CD14-positive monocyte (primary cell): ENCODE measurements at places on chromosomes 5 and 9. TPM values are rescaled to one million over a fixed set of nuclear protein-coding genes. Genes with fewer than 3 reads are reported as not detected.

The TMC1 gene
- polyA plus RNA-seq, result 0.55 TPM

DNA sequence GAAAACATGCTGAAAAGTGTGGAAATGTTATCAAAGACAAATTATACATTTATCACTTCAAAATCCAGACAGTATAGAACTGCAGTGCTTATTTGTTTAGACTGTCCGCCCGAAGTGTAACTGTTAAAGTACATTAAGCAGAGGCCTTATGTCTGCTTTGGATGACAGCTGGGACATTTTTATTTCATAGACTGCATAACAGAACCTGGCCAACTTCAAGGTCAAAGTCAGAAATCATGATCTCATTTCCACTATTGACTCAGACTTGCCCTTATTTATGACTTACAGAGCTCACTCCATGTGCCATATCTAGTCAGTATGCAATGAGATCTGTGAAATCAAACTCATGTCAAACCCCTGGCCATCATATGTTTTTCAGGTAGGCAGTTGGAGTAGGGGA lies 87.7 kb downstream of the RAB3C start:
- DNase-seq, result no peak

The ARHGEF39 gene
- 0.42 TPM for polyA plus RNA-seq

GRCh38 chr5:171450423-171451331 lies 31.2 kb downstream of the FGF18 start:
- DNase-seq, result peak; percentile 21

The SLC6A7 gene
- polyA plus RNA-seq, result 0.04 and 0.07 TPM in 2 replicates

DNA sequence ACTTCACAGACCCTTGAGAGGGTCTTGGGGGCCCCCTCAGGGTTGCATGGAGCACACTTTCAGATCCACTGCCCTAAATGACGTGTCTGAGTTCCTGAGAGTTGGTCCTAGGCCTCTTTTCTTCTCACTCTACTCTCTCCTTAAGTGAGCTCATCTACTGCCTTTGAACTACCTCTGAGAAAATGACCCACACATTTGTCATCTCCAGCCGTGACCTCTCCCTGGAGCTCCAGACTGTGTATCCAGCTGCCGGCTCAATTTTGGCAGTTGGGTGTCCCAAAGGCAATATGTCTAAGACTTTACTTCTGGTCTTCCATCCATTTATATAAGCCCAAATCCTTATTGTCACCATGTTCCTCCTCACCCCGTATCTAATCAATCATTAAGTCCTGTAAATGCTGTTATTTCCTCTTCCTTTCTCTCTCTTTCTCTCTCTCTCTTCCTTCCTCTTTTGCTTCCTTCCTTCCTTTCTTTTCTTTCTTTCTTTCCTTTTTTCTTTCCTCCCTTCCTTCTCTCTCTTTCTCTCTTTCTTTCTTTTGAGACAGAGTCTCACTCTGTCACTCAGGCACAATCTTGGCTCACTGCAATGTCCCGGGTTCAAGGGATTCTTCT lies 51.2 kb upstream of the HSPA9 start:
- DNase-seq, result no peak

The LECT2 gene
- polyA plus RNA-seq, result not detected

- peak; percentile 59 for DNase-seq
These were observed 34.3 kb upstream of the MACIR start for GRCh38 chr5:103224118-103224893.

The OTULINL gene
- polyA plus RNA-seq, result 107 TPM

- DNase-seq, result no peak
These were observed 150.1 kb downstream of the SLC28A3 start for GRCh38 chr9:84190411-84190810.

The STKLD1 gene
- polyA plus RNA-seq, result not detected

- no peak for DNase-seq
These were observed 36.4 kb upstream of the F2RL1 start for GRCh38 chr5:76782444-76782843.

DNA sequence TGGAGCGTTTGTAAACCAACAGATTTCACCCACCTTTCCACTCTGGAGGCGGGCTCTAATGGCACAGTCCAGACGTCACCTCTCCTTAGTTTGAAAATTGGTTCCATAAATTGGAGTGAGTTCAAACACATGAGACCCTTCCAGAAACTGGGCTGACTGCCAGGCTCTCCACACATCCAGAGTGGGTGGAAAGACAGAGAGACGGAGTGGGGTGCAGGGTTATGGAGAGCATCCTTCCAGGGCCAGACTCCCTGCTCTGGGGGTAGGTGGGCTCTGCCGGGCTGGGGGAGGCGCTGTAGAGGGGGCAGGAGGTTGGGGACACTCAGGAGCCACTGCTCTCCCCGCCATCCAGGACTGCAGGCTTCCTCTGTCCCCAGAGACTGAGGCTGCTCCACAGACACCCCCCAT lies 104.7 kb upstream of the PHYKPL start:
- no peak for DNase-seq

DNA sequence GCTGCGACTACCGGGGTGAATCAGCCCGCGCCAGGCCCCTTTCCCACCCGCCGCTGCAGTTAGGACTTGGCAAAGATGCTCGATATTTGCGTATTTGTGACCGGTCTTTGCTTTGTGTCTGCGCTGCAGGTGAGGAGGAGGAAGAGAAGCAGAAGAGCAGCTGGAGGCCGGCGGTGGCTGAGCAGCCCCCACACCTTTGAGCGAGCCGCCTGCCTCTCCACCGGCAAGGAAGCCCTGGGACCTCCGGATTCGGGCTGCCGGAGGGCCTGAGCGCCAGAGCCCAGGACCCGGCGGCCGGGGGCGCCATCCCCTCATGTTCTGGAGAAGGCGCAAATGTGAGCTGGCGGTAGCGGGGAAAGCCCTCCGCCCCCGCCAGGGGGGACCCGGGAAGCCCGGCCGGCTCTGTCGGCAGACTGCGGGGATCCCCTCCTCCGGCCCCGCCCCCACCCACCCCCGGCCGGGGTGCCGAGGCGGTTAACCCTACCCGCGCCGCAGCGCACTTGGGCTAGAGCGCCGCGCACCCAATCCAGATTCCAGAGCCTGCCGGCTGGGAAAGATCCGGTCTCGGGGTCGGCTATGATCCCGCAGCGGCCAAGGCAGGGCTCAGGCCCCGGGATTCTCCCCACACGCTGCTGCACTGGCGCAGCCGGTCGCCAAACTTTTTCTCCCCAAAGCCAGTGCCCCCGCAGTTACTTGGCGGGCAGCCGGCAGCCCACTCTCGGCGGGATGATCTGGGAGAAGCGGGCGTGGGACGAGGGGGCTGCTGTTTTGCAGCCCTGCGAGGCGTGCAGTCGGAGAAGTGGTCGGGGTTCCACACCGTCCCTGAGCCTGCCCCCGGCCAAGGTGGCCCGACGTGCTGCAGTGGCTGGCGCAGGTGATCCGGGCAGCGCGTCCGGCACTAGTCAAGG lies 800 bp upstream of the KCNN2 start:
- DNase-seq, result no peak

DNA sequence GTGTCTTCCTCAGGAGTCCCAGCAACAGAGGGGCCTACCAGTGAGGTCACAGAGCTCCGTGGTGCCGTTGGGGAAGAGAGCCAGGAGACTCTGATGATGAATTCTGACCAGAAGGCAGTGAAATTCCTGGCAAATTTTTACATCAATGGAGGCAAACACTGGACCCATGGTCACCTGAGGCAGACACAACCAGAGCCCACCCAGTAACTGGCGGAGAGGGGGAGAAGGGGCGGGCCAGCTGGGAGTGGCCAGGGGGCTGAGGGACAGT lies at the start of gene STPG3:
STPG3 (plus strand) TSS at position 93 of the 268 bp plus-strand sequence; CDS start at position 94, 1 bp downstream.
- DNase-seq, result no peak

The PCDHB15 gene
- polyA plus RNA-seq, result not detected

GRCh38 chr9:81625969-81626368 lies 63.4 kb downstream of the TLE1 start:
- no peak for DNase-seq

The TNIP1 gene
- 105 and 108 TPM in 2 replicates for polyA plus RNA-seq

DNA sequence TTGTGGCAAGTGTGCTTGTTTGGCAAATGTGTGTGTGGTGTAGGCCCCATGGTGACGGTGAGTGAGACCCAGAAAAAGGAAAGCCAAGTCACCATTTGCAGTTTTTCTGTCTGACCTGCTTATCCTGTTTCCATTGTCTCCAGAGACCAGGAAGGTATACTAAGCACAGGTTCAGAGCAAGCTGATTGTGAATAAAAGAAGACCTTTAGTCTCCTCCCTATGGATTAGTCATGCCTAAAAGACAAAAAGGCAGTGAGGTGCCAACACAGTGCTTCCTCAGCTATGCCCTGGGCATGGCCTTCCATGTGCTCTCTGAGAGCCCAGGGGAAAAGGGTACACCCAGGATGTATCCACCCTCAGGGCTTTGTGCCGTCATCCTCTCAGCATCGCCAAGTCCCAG lies 49.2 kb upstream of the SHOC1 start:
- no peak for DNase-seq

DNA sequence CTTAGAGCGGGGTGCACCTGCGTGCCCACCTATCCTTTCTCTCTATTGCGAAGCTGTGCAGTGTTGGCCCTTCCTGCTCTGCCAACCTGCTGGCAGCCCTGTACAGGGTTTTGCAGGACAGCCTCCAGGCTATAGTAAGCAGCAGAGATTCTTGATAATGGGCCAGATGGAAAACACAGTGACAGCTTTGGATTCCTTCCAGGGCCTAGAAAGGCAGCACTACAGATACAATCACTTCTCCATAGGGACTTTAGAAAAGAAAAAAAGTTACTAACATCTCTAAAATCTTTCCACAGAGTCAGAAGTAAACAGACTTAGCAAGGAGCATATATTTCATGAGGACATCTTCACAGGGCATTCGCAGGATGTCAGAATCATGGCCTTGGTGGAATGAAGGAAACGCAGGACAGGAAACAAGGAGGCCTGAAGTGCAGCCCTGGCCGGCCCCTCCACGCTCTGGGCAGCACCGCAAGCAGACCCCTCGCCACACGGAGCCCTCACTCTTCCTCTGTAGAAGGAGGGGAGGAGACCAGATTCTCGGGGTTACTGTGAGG lies 172.1 kb upstream of the GAS1 start:
- no peak for DNase-seq

DNA sequence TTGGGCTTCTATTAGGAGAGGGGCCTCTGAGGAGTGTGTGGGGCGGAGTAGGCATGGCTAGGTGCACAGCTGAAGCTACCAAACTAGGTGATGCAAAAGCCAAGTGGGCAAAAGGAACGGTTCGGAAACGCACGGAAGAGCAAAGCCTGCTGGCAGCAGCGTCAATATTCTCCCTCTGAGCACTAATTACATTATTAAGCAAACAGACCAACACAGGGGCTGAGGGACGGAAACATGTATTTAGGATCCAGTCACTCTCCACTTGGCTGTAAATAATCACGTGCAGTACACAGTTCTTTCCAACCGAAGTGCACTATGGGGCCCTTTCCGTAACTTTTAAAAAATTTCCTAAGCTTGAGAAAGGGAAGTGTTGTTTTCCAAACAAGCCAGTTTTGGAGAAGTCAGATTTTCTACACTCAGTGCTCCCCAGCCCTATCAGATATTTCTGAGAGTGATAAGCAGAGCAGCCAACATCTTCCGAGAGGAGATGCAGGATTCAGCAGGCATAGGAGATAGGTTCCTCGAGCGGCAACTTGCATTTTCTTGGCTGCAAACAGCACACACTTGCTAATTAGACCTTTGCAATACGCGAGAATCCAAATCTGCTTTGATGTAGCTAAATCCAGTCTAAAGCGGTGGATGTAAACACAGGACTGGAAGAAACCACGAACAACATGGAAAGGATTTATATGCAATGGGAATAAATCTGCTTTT lies 217.2 kb upstream of the TBCA start:
- DNase-seq, result no peak

DNA sequence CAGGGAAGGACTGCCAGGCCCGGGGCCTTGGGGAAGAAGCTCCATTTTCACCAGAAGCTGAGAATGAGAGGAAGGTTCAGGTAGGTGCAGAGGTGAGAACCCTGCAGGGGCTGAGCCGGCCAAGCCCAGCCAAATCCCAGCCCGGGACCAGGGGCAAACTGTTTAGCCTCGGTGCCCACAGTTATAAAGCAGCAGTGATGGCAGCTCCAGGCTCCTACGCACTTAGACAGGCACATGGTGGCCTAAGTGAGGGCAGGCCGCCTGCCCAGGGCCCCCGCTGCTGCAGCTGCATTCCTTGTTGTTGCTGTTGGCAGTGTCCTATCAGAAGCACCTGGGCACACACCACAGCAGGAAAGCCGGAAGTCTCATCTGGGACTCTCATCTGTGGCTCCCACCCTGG lies 159.9 kb upstream of the FOXD4L5 start:
- no peak for DNase-seq

The TMEM252 gene
- not detected for polyA plus RNA-seq
